GM23248 (cell line): ENCODE measurements at places on chromosomes 13 and 19. TPM values are rescaled to one million over a fixed set of nuclear protein-coding genes. Genes with fewer than 3 reads are reported as not detected.

Gene MAG
- total RNA-seq: not detected in 2 replicates

Gene COX7A1
- 8.4 and 9.2 TPM in 2 replicates for total RNA-seq

Gene C2CD4C
- total RNA-seq: 0.32 TPM in 1 of 2 replicates, not detected in the other

Gene APOC1
- total RNA-seq: not detected in 2 replicates

Gene SLAIN1
- total RNA-seq: not detected in 2 replicates

Gene CAPN12
- 0.11 and 0.89 TPM in 2 replicates for total RNA-seq

Gene F2RL3
- total RNA-seq: not detected in 2 replicates

Gene NKG7
- total RNA-seq: not detected in 2 replicates

Gene TMEM221
- total RNA-seq: 0.22 TPM in 1 of 2 replicates, not detected in the other

Gene DKKL1
- total RNA-seq: 0.63 TPM in 1 of 2 replicates, not detected in the other

DNA sequence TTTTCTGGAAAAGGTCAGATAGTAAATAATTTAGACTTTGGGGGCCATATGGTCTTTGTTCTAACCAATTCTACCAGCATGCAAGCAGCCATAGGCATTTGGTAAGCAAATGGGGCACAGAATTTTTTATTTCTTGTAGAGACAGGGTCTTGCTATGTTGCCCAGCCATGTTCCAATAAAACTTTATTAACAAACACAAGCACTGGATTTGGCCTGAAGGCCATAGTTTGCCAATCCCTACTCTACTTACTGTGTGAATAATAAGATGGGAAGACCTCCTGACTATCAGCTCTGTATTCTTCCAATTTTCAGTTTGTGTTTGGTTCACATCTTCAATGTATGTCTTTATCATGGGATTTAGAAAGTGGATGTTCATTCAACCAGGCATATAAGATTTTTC, 53.0 kb upstream of the SERP2 start:
- no peak for DNase-seq

DNA sequence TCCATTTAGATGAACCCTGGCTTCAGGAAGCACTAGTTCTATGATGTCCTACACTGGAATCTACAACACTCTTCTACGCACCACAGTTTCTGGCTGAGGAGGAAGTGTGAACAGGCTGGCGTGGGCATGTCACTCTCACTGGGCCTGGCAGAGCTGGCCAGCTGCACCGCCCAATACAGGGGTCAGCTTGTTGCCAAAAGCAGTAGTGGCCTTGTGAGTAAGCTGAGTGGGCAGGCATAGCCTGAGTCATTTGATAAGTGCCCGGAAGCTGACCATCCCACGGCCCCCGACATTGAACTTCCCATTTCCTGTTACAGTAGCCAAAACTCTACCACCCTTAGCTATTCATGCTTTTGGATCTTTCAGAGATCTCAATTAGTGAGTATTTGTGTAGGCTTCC, 240.9 kb upstream of the SERP2 start:
- DNase-seq: peak; percentile 77

GRCh38 chr19:17755977-17756670, 4.8 kb downstream of the FCHO1 start:
- DNase-seq: no peak

DNA sequence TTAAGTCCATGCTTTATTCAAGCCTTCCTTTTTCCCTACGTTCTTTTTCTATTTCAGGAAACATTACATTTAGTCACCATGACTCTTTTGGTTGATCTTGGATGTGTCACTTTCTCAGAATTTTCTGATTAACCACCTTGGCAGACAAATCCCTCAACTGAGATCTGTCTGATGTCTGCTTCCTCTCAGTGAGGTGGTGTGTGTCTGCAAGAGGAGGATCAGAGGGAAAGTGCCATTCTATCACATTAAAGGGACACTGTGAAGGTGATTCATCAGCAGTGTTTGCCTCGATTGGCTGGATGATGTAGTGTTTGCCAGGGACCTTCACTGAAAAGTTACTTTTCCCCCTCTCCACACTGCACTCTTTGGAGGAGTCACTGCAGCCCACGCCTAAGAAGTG, 3.0 kb upstream of the CCNP start:
- DNase-seq: peak; percentile 80

GRCh38 chr19:33797802-33798671, 1.4 kb downstream of the KCTD15 start:
- peak; percentile 54 for DNase-seq

DNA sequence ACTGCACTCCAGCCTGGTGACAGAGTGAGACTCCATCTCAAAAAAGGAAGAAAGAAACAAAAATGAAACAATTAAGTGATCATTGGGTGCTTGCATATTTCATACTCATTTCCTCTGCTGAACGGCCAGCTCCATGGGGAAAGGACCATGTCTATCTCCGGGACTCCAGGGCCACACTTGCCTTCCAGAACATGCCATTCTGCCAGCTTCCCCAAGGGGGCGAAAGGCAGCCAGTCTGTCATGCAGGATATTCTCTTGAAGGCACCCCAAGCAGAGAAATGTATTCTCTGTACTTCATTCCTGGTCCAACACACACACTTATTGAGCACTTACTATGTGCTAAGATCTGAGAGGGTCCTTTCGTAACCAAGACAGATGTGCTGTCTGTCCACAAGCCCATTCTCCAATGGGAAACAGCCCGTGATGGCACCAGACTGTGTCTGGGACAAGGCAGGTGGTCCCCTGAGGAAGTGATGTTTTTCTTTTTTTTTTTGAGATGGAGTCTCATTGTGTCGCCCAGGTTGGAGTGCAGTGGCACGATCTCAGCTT, 10.2 kb upstream of the CARM1 start:
- DNase-seq: peak; percentile 60

GRCh38 chr13:61255040-61255796, 160.4 kb downstream of the PCDH20 start:
- no peak for DNase-seq

GRCh38 chr19:54209811-54210494, 9.3 kb downstream of the RPS9 start:
- peak; percentile 96 for DNase-seq

- DNase-seq: no peak
Measured at GRCh38 chr13:113105032-113105920, at the start of gene F7. Gene F7 (plus strand): TSS chr13:113105791. CDS start chr13:113105842, 51 bp downstream.

- DNase-seq: no peak
Measured at GRCh38 chr19:17871878-17872250, at the start of gene SLC5A5. Gene SLC5A5 (plus strand): TSS chr19:17871945. CDS start chr19:17872320, 375 bp downstream.

GRCh38 chr19:54408456-54409026, 6.7 kb upstream of the TTYH1 start:
- DNase-seq: no peak

DNA sequence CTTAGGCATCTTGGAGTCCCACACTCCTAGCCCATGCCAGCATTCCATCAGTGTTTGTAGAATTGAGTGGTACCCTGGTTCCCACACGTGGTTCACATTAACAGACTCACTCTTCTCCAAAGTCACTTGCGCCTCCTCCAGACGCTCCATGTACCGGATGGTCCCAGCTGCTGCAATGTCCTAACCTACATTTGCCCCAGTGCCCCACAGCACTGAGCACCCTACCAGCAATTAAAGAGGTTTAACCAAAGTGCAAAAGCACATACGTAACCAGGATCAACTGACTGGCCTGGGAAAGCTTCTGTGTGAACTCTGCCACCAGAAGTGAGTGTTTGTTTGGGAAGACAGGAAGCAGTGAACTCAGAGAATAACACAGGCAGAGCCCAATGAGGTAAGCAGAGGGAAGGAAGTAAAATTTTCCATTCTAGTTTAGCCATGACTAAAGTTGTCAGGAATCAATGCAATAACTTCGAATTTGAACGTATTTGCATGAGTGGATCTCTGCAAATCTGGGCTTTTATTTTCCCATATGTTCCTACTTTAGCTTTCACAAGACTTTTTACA, 7.3 kb upstream of the MEDAG start:
- peak; percentile 97 for DNase-seq

GRCh38 chr13:52393572-52394357, 12.2 kb downstream of the THSD1 start:
- peak; percentile 41 for DNase-seq

DNA sequence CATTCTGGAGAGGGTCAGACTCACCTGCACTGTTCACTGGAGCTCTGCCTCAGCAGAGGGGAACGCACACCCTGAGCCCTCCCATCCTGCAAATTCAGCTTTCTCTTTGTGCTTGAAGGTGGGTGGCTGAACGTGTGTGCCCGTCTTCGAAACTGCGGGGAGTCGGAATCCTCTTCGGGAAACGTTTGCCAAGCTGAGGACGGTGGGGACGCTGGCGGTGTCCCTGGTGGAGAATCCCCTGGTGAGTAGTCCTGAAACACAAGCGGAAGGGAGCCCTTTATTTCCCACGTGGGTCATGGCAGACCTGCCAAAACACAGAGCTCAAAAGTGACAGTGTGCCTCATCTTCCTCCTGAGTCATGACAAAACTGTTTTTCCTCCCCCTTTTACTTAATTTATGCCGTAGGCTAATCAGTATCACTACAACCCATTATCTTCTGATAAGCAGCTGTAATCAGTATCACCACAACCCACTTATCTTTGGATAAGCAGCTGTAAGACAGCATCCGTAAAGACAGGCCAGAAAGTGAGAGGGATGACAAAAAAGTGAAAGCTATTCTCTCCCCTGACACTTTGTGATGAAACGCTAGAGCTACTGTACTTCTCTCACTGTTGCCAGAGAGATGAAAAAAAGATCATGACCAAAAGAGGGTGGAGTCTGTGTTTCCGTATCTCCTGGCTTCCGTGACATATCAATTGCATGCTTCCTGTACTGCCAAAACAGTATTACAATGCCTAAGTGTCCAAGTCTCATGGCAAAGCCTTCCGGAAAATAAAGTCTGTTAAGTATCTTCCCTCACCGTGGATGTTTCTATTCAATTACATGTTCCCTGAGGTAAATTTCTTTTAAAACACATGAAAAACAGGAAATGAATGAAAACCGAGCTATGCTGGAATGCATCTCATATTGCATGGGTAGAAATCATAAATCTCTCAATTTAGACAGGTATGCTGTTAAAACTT, 155.5 kb downstream of the TBC1D4 start:
- DNase-seq: peak; percentile 8

DNA sequence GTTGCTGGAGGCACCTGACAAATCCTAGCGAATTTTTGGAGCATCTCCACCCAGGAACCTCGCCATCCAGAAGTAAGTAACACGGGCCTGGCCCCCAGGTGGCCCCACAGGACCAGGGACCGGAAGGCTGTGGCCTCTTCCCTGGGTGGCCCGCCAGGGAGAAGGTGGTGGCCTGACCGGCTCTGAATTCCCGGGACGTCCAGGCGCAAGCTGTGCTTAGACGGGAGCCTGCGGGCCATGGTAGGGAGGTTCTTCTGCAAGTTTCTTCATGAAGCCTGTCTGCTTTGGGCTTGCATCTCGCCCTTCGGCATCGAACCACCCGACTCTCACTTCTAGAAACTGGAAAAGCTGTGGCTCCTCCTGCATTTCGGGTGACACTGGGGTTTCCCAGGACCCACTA, 47.4 kb downstream of the KDM4B start:
- no peak for DNase-seq

DNA sequence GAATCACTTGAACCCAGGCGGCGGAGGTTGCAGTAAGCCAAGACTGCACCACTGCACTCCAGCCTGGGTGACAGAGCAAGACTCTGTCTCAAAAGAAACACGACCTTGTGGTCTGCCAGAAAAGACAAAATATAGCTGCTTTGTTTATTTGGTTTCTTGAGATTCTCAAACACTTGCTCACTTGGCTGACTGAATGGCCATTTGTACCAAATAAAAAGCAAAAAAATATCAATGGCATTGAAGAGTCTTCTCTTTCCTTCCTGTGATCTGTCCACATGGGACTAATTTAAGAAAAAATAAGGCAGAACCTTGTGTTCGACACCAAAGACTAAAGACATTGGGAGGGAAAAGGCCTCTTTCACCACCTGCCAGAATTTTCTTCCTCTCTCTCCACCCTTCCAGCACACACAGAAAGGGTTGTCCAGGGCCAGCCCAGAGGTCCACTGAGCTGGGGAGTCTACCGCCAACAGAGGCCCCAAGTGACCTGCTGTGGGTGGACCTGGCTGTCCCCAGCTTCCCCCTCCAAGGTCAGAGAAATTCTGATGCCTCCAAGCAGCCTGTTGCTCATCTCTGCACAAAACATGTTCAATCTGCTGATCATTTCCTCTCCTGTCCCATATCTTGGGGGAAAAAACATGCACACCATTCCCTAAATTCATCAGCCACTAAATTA, 5.9 kb downstream of the BRME1 start:
- DNase-seq: peak; percentile 10

DNA sequence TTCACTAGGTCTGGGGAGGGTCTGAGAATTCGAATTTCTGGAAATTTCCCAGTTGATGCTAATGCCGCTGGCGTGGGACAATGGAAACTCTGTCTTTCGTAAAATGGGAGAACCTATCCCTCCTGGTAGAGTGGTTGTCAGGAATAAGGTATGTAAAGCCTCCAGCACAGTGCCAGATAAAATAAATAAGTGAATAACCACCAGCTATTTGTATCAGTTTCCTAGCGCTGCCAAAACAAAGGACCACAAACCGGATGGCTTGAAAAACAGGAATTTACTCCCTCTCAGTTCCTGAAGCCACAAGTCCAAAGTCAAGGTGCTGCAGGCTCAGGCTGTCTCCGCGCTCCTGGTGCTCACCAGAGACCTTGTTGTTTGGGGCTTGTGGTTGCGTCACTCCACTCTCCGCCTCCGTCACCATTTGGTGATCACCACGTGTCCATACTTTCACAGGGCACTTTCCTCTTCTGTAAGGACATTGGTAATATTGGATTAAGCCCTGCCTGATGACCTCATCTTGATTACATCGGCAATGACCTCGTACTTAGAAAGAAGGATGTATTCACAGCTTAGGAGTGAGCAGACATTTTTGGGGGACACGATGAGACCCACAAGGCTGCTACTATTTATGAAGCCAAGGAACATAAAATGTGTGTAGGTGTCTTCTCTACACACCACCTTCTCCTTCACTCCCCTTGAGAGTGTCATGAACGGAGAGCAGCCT, 428.5 kb downstream of the IRS2 start:
- DNase-seq: no peak

GRCh38 chr19:47057328-47057727, 8.9 kb upstream of the TMEM160 start:
- DNase-seq: peak; percentile 29

- no peak for DNase-seq
Measured at GRCh38 chr13:34139660-34140227, 321.8 kb downstream of the RFC3 start.

DNA sequence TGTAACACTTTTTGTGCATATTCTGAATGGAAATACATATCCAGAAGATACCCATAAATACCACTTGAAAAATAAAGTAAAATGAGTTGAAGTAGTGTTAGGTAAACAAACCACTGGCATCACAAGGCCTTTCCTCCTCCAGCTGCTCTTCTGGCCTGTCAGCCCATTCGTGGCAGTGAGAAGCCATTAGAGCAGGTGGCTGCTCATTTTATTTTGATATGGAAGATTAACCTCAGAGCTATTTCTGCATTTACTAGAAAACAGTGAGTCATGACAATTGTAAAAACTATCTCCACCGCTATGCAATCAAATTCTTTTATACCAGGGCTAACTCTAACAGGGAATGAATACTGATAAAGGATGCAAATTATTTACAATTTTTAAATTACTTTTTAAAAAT, 2898.1 kb downstream of the PCDH9 start:
- no peak for DNase-seq

GRCh38 chr19:609004-609346, 19.3 kb downstream of the HCN2 start:
- DNase-seq: no peak
